Stimulated activated CD4-positive, alpha-beta T cell treated with anti-CD3 and anti-CD28 coated beads, Interleukin-1b, Interleukin-23, amount 100 ng/mL, for 48 hours (primary cell): ENCODE measurements at places on chromosomes 11 and 22.

GRCh38 chr11:15551901-15552851 is 437.5 kb downstream of the INSC start:
- no peak for DNase-seq

DNA sequence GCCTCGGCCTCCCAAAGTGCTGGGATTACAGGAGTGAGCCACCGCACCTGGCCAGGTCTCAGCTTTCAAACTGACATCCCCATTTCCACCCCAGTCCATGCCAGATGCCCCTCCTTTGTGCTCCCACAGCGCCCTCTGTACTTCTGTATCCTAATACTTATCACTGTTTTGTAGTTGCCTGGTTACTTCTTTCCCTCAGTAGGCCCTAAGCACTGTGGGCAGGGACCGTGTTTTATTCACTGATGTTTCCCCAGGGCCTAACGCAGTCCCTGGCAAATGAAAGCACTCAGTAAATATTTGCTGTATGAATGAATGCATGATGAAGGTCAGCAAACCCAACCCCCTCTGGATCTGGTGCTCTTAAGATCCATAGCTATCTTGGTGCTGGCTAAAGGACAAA is 2.2 kb upstream of the TRIM3 start:
- no peak for DNase-seq

GRCh38 chr22:46084943-46085827 is 65.1 kb upstream of the PPARA start:
- no peak for DNase-seq

GRCh38 chr11:100684101-100685065 is 2.7 kb upstream of the ARHGAP42 start:
- DNase-seq, result no peak

GRCh38 chr11:86814775-86815174 is 14.4 kb downstream of the PRSS23 start:
- DNase-seq, result no peak

DNA sequence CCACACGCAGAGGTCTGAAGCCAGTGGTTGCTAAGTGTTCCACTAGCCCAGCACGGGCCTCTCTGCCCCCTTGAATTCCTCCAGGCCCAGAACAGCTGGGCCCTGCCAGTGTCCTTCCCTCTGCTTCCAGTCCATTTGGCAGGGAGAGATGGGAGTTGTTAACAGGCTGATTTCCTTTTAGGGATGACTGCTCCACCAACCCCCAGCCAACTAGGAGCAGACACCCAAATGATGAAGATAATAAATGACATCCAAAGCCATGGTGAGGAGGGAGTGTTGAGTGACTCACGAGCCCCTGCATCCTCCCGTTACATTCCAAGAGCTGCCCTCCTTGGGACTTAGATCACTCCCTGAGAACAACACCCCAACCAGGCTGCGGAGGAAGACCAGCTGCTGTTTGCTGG is 20.6 kb downstream of the PARVA start:
- DNase-seq, result no peak

DNA sequence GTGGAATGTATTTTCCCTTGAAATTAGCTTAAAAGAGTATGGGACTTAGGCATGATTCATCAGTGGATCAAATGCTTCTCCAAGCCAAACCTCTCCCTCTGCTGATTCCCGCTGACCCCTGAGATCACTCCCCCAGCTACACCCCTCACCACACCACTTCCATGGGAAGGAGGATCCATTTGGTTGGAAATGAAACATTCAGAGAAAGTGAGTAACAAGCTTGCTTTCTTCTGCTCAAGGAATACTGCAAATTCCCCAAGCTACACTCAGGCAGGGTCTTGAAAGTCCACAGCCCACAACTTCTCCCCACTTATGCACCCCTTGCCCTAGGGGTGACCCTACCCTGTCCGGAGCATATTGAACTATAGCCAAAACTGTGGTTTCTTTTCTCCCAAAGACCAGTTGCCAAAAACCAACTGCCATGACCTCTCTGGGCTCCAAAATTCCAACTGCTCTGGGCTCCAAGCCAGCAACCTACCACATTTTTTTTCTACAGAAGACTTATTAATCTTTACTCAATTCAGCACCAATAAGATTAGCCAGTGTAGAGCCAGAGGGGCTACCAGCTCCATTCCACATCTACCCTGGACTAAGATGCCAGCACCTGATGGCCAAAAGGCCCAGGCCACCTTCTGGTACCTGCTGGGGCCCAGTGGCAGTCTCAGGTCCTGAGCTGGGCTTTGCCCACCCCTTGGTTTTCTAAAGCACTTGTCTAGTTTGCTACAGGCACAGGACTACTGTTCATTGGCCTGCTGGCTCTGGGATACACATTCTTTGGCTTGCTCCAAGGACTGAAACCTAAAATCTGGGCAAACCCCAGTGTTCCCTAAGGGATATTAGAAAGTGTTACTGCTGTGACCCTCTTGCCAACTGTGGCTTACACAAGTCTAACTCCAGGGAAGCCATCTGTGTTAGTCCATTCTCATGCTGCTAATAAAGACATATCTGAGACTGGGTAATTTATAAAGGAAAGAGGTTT is 101.1 kb downstream of the MICAL3 start:
- no peak for DNase-seq

DNA sequence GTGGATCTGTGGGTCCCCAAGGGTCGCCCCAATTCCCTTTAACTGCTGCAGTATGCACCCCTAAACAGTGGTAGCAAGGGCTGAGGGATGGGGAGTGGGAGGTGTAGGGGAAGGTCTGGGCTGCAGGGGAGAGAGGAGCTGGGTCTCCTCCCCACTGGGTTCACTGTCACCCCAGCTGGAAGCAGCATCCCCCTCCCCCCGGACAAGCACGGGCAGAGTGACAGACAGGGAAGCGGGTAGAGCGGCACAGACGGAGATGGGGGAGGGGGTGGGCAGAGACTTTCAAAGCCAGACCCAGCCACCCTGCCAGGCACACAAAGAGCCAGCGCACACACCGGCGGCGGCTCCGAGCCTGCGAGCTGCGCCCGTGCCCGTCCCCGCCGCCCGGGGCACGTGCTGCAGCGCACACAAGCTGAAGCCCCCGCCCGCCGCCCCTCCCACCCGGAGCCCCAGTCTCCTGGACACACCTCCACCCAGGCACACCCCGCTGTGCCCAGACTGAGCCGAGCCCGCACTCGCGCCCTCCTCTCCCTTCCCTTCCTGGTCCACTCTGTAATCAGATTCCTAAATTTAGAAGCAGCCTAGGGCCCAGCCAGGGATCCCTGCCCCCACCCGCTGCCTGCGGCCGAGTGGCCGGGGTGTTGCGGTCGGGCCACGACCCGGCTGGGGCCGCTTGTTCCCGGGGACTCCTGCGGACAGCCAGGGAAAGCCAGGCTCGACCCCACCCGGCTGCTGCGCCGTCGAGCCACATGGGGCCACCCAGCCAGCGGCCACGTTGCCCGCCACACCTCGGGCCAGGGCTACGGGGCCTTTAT is 935 bp upstream of the RCOR2 start:
- peak; percentile 20 for DNase-seq

GRCh38 chr11:64324692-64325469 is 7.0 kb downstream of the PRDX5 start:
- no peak for DNase-seq

DNA sequence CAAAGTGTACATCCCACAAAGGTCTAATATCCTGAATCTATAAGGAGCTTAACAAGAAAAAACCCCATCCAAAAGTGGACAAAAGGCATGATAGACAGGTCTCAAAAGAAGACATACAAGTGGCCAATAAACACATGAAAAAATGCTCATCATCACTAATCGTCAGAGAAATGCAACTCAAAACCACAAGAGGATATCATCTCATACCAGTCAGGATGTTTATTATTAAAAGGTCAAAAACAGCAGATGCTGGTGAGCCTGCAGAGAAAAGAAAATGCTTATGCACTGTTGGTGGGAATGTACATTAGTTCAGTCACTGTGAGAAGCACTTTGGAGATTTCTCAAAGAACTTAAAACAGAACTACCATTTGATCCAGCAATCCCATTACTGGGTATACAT is 12.7 kb downstream of the LGALS12 start:
- no peak for DNase-seq

GRCh38 chr22:27840436-27840835 is 38.9 kb upstream of the MN1 start:
- no peak for DNase-seq

- DNase-seq, result peak; percentile 64
These were observed 53.8 kb downstream of the ST14 start for GRCh38 chr11:130213143-130213978.
